ENCODE measurements at places on chromosomes 4 and X.

DNA sequence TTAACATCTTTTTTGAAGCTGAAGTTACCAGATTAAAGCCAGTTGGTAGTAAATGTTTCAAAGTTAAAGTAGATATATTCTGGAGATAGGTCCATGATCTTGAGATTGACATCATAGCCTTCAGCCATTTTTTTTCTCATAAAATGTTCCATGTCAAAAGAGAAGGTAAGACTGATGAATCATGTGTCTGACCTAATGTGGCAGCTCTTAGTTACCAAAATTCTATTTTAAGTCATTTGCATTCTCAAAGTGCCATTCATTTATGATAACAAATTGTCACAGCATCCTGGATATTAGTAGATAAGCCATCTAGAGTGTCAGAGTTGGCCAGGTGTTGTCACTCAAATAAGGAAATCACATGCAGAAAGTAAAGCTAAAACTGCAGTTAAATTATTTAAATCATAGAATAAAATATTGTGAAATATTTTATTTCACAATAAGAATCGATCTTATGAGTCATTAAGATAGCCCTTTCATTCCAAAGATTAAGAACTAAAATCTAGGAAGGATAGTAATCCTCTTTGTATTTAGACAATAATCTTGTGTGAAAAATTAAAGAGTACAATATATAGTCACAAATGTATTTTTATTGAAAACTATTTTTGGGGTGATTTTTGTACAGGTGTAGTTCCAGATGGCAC lies 65.7 kb upstream of the ADAD1 start:
- no peak for DNase-seq

DNA sequence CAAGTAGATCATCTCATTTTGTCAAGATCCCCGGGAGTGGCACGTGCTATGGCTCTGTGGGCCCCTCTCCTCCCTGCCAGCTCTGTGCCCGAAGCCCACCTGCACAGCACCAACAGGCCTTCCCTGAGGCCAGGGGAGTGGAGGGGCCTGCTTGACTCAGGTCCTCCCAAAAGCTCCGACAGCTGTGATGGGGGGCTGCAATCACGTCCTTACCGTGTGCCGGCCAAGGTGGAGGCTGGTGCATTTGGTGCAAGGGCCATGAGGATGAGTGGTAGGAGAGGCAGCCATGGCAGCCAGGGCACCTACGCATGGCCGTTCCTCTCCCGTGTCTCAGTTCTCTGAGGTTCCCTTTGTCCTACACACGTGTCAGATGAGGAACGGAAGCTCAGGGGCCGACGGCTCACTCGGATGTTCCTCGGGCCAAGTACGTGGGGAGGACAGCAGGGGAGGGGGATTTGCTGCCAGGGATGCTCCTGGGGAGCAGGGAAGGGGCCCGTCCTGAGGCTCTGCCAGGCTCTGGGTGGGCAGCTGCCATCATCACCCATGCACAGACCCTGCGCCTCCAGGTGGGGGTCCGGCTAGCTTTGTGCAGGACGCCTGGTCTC lies 95.8 kb downstream of the HMX1 start:
- no peak for DNase-seq

GRCh38 chrX:8067754-8068462 lies 103.2 kb downstream of the VCX2 start:
- DNase-seq, result no peak

DNA sequence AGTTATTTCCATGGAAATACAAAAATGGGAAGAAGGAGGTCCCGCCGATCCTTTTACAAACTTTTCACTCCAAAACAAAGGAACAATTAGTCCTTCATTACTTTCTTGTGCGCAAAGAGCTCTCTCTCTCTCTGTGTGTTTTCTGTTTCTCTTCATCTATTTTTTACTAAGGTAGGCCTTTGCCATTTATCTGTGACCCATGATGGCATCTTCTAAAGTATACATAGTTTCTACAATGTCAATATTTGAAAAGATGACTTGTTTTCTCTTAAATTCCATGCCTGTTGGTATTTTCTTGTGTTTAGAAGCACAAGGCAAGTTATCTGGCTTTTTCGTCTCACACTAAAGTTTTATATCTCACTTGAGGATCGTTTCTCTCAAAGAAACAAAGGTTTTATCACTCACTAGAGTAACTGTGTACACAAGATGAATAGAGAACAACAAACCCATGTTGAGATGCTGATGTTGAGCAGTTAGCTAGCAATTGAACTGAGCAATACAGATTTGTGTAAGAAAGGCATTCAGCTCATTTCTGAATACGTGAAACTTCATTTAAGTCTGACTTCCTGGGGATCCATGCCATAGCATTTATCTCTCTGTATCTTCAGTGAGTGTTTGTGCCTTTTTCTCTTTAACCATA lies 250.3 kb downstream of the GBA3 start:
- DNase-seq, result no peak

- DNase-seq, result no peak
These were observed 38.9 kb downstream of the NUDT9 start for GRCh38 chr4:87461281-87461700.

- DNase-seq, result no peak
These were observed 388.6 kb upstream of the MAGEB2 start for GRCh38 chrX:29826742-29827141.

- DNase-seq, result no peak
These were observed 31.3 kb downstream of the ACSL1 start for GRCh38 chr4:184794470-184794869.

GRCh38 chr4:173319696-173320095 lies 14.5 kb downstream of the HMGB2 start:
- DNase-seq, result no peak

DNA sequence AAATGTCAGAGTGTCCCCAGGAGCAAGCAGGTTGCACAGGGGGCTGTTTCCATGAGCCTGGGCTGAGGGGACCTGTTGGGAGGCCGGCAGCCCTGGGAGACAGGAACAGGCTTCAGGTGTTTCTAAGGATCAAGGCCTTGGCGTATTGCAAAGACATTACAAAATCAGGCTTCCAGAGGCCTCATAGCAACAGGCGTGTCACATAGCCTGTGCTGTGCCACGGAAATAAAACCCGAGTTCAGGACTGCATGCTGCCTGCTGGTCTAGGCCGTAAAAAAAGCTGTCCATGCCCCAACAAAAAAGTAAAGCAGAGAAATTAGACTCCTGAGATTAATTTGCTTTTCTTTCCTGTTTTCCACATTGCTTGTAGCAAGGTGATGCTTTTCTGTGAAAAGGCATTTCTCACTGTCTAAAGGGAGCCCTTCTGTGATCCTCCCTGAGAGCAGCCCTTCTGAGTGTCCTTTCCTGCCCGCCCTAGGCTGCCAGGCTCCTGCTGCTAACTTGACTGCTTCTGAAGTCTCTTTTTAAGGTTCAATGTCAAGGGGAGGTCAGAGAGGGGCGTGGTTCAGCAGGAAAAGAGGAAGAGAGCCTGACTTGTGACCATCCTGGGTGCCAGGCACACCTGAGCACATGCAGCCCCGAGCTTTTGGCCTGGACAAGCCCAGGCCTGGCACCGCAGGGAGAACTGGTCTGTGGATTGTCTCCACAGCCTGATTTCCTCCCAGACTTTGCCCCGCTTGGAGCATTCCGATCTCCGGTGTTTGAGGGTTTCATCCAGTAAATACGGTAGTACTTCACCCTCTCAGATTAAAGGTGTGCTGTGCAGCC lies 21.3 kb downstream of the SHROOM2 start:
- DNase-seq, result no peak

GRCh38 chr4:127394516-127394915 lies 238.2 kb upstream of the INTU start:
- no peak for DNase-seq

GRCh38 chrX:68840256-68840655 lies 11.4 kb downstream of the EFNB1 start:
- no peak for DNase-seq

DNA sequence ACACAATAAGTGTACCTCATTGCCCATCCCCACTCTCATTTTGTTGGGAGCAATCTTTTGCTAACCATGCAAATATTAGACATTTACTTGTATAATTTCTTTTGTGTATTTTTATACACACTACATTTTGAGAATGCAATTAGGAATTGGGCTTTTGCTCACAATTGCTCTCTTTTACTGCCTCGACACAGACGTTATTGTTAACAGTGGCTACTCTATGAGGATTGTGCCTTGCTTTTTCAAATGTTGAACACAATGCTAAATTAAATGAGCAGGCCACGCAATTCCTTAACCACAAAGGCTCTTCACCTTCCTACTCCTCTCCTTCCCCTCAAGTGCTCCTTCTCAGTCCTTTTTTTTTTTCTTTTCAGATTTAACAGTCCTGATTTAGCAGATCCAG lies 42.8 kb upstream of the HPF1 start:
- no peak for DNase-seq

- DNase-seq, result no peak
These were observed 19.8 kb upstream of the GTPBP6 start for GRCh38 chrX:338281-338835.

DNA sequence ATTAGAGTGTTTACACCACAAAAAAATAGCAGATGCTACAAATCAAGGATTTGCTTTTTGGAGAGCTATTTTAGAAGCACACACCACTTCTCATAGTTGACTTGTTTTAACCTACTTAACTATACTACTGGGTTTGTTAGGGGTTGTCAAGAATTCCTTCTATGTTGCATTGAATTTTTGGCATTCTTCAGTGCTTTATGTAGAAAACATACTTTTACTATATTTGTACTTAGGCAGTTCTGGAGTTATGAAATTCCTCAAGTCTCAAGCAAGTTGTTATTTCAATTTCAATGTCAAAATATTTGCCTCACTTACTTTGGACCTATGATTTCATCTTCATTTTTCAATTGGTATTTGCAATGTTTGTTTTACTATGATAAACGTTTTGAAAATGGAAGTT lies 449.6 kb downstream of the GLUD2 start:
- no peak for DNase-seq

GRCh38 chrX:31124536-31124935 lies 52.7 kb upstream of the FTHL17 start:
- peak; percentile 9 for DNase-seq

GRCh38 chrX:38304010-38304409 lies 23.3 kb downstream of the RPGR start:
- DNase-seq, result peak; percentile 2

- no peak for DNase-seq
These were observed 275.0 kb downstream of the ANTXR2 start for GRCh38 chr4:79798047-79798446.

DNA sequence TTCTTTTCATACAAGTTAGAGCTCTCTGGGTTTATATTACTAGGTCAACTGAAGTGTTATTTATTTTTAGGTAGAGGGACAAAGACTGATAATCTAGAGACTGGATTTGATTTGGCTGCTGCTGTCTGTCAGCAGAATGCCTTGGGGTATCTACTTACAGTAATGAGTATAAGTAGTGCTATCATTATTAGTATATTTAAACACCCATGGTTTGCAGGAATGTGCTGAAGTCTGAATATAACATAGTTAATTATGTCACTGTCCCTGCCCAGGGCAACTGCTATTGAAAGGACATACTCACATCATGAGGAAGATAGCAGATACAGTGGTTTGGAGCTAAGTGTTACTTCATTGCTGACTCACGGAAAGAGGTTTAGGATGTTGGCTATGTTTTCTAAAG lies 76.2 kb downstream of the PRRG1 start:
- no peak for DNase-seq

DNA sequence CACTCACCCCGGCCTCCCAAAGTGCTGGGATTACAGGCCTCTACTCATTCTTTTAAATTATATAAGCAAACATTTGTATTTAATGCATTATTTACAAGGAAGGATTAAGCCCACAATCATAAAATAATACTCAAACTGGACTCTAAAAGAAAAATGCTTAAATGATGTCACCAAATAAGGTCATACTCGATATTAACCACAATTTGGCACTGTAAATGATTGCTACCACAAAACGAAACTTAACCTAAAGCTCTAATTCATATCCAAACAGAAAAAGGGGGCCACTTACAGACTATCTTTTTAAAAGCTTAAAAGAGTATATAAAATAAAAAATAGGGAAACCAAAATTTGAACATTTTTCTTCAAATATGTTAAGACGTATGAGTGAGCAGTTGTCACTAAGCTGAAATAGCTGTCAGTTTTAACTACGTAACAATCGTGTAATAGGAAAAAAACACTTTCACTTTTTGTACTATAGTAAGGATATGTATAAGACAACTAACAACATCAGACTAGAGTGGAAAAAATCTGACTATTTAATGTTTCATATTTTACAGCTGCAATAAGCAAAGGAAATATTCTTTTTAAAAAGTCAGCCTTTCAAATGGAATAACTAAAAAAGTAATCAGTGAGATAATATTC lies 108.2 kb upstream of the GPR34 start:
- DNase-seq, result no peak

GRCh38 chr4:79298027-79298426 lies 27.8 kb downstream of the NAA11 start:
- no peak for DNase-seq

DNA sequence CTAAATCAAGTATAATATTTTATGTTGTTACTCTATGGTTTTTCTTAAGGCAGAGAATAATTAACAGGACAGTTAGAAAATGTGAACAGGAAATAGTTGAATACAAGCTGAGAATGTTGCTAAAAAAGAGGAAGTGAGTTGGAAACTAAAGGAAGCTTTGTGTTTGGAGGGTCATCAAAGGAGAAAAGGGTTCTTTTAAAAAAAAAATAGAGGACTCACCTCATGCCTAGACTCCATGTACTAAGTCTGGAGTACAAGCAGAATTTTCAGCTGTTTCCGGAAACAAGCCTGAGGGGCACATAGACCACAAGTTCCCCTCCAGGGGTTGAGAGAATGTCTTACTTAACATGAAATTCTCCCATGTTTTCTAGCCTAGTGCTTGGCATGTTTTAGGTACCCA lies 20.1 kb upstream of the MAP7D3 start:
- DNase-seq, result no peak

DNA sequence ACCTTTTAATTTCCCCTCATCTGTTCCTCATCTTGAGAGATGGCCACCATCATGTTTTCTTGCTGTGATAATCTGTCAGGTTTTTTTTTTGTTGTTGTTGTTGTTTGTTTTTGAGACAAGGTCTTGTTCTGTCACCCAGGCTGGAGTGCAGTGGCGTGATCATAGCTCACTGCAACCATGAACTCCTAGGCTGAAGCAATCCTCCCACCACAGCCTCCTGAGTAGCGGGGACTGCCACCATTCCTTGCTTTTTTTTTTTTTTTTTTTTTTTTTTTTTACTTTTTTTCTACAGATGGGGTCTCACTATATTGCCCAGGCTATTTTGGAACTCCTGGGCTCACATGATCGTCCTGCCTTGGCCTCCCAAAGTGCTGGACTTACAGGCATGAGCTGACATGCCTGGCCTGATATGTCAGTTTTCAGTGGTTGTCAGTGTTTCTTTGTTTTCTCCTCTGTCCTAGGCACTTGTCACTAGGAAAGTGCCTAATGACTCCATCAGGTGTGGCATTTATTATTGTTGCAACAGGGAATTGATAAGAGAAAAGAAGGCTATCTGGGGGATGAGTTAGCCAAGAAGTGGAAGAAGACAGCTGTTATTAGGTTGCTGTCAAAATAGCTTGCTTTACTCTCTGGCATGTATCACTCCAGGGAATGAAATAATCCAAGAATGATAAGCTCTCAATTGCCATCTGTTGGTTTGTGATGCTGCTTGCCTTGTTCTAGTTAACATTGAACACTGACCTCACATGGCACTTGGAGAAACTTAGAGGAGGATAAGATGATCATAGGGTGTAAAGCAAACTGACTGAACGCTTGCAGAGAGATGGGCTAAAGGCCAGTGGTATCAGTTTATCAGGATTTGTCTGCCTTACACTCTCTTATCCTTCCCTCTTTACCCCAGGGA lies 41.7 kb downstream of the TMEM164 start:
- peak; percentile 98 for DNase-seq

- no peak for DNase-seq
These were observed 96.9 kb upstream of the ZNF518B start for GRCh38 chr4:10554121-10554520.

GRCh38 chrX:148865277-148866210 lies 365.1 kb downstream of the AFF2 start:
- DNase-seq, result peak; percentile 2

- no peak for DNase-seq
These were observed 113.0 kb downstream of the UCHL1 start for GRCh38 chr4:41369680-41370079.

Data from NCI-H524 (cell line).